ENCODE measurements at places on chromosomes 1 and 21. TPM values are rescaled to one million over a fixed set of nuclear protein-coding genes. Genes with fewer than 3 reads are reported as not detected.
A peak's percentile ranks its signal among the peaks of the same experiment; 100 is the strongest.

Gene MATN1
- not detected for total RNA-seq

Gene KHDRBS1
- total RNA-seq, result 39.2 TPM

Gene REG4
- total RNA-seq, result not detected

DNA sequence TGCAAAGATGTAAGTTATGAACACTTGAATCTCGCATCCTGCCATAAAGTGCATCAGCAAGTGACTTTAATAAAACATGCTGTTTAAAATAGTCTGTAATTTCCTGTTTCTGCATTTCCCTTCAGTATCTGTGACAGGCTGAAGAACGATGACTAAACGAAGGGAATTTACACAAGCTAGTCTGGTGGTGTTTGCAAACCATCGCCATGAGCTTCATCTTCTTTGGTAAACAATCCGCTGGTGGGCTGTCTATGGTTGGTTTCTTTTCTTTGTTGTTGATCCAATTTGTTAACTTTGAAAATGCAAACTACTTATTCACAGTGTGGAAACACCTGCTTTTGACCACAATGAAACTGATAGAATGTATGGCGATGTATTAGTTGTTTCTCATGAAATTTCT is 13.9 kb downstream of the SERTAD4 start:
- no peak overlapping the region for H3K27ac ChIP-seq
- no peak for DNase-seq
- H3K4me1 ChIP-seq, result peaks cover 6% of the 10 kb centered on the region
- no peak overlapping the region for H3K4me3 ChIP-seq
- no peaks in the 10 kb centered on the region for H3K36me3 ChIP-seq
- H3K27me3 ChIP-seq, result no peaks in the 10 kb centered on the region

DNA sequence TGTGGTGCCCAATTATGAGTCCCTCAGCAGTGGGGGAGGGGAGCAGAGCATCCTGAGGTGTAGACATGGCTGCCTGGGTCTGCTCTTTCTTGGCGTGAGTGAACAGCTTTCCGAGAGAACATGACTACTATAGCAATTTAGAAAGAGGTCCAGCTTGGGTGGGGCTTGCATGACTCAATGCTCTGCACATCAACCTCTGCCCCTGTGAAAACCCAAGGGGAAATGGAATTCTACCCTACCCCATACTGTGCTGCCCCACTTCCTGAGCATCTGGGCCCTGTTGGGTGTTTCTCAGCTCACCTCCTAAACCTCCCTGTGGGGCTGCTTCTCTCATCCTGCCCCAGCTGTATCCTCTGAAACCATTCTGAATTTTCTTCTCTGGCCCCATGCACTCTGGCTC is 8.2 kb upstream of the AZIN2 start:
- no peaks in the 10 kb centered on the region for H3K4me1 ChIP-seq
- H3K27ac ChIP-seq, result no peak overlapping the region
- no peak overlapping the region for H3K4me3 ChIP-seq
- H3K36me3 ChIP-seq, result no peaks in the 10 kb centered on the region

- peak overlapping the region; percentile 81 for H3K27ac ChIP-seq
- peak; percentile 46 for DNase-seq
- peak overlapping the region; percentile 85 for H3K4me3 ChIP-seq
- no peaks in the 10 kb centered on the region for H3K27me3 ChIP-seq
- H3K4me1 ChIP-seq, result peaks cover 19% of the 10 kb centered on the region
- H3K36me3 ChIP-seq, result no peaks in the 10 kb centered on the region
Measured at GRCh38 chr1:147669469-147670318, 630 bp downstream of the ACP6 start.

DNA sequence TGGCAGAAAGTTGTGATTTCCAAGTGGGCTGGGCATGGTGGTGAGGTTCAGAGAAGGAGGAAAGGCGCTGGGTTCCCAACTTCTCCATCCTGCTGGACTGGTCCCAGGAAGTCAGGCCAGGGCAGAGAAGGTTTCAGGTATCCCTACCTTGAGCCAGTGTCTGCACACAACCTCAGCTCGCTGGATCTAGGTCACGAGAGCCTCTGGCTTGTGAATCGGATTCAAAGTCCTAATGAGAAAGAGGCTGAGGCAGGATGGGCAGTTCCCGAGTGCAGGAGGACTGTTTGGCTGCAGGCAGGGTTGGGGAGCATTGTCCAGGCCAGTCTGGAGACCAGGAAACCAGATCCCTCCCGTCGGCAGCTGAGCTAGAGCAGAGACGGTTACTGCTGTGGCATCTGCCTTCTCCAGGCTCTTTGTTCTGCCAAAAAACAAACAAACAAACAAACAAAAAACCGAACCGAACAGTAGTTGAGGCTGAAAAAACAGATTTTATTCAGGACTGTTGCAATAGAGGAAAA is 19.5 kb upstream of the IGSF21 start:
- no peak for DNase-seq
- peaks cover 12% of the 10 kb centered on the region for H3K27me3 ChIP-seq
- H3K36me3 ChIP-seq, result no peaks in the 10 kb centered on the region
- H3K4me3 ChIP-seq, result no peak overlapping the region
- H3K27ac ChIP-seq, result no peak overlapping the region
- H3K4me1 ChIP-seq, result no peaks in the 10 kb centered on the region

DNA sequence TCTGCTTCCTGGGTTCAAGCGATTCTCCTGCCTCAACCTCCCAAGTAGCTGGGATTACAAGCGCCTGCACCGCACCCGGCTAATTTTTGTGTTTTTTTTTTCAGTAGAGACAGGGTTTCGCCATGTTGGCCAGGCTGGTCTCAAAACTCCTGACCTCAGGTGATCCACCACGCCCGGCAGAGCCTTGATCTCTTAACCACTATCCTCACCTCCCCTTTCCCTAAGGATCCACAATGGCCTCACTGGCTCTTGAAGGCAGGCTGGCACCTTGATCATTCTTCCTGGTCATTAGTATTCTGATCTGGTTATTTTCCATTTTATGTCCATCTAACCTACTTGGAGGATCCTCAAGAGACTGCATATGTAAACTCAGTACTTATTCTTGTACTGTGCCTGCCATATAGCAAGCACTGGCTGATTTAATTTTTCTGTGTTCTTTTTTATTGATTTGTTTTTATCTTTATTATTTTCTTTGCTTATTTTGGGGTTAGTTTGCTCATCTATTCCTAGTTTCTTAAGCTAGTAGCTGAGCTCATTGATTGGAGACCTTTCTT is 6.3 kb downstream of the RCC1 start:
- no peaks in the 10 kb centered on the region for H3K27me3 ChIP-seq
- H3K4me3 ChIP-seq, result no peak overlapping the region
- peaks cover 61% of the 10 kb centered on the region for H3K36me3 ChIP-seq
- no peak for DNase-seq

DNA sequence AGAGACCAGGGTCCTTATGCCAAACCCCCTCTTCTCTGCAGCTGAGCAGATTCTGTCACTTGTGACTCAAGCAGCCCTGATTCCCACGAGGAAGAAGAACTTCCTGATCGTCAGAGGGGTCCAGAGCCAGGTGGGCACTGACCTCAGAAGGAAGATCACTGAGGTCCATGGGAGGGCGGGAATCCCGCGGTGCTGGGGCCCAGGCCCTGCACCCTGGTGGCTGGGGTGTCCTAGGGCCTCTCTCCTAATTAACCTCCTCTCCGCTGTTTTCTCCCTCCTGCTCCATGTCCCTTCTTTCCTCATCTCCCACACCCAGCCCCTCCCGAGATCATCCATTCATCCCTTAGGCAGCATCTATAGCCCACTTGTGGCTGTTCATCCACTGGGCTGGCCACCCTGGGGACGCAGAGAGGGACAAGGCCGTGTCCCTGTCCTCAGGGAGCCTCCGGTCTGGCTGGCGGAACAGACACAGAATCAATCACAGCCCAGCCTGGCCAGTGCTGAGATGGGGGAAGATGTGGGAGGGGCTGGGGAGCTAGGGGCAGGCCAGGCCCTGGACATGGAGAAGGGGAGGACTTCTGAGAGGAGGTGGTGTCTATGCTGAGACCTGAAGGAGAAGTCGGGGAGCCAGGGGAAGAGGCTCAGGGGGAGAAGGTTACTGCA is 638.3 kb downstream of the MATN1 start:
- no peak overlapping the region for H3K27ac ChIP-seq

GRCh38 chr1:228487336-228488124 is at the start of gene RNF187:
Gene RNF187, plus strand, starts transcription at chr1:228487382.
- DNase-seq, result peak; percentile 77
- no peaks in the 10 kb centered on the region for H3K36me3 ChIP-seq
- peak within 1 kb of the TSS; percentile 96 for H3K27ac ChIP-seq
- H3K4me3 ChIP-seq, result peak within 1 kb of the TSS; percentile 98
- H3K4me1 ChIP-seq, result peaks cover 39% of the 10 kb centered on the region

- H3K4me1 ChIP-seq, result peaks cover 80% of the 10 kb centered on the region
- H3K36me3 ChIP-seq, result no peaks in the 10 kb centered on the region
Measured at GRCh38 chr1:27598902-27599528, 4.9 kb downstream of the AHDC1 start.

DNA sequence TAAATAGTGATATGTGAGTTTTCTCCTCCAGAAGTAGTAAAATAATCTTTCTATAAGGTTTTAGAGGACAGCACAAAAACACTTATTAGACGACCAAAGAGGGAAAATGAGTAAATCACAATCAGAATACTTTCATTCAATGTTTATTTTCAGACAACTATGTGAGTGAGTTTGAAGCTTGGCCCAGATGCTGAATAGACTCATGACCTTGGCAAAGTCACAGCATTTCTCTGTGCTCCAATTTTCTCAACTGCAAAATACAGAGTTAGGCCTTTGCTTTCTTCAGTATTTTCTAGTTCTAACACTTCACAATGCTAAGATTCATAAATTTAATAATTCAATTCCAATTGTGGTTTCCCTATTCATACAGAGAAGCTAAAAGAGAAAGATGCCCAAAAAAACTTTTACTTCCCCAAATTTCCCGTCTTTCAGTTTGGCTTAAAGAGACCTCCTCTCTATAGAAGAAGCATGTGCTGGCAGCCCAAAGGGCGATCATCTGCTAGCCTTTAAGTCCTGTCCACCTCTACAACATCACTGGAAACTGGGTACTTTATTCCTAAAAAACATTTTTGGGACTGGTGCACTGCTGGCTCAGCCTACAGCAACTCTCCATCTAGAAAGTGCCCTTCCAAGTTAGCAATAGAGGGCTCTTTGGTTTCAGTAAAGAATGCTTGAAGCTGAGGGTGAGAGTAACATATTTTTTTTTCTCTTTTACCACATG is 116.8 kb upstream of the GORAB start:
- peak; percentile 17 for DNase-seq
- H3K4me1 ChIP-seq, result no peaks in the 10 kb centered on the region
- no peaks in the 10 kb centered on the region for H3K27me3 ChIP-seq
- H3K4me3 ChIP-seq, result no peak overlapping the region

- DNase-seq, result no peak
- peaks cover 54% of the 10 kb centered on the region for H3K4me1 ChIP-seq
- H3K36me3 ChIP-seq, result no peaks in the 10 kb centered on the region
- H3K4me3 ChIP-seq, result no peak overlapping the region
- no peaks in the 10 kb centered on the region for H3K27me3 ChIP-seq
Measured at GRCh38 chr1:151370211-151370911, 2.1 kb downstream of the SELENBP1 start.

- peaks cover 11% of the 10 kb centered on the region for H3K4me1 ChIP-seq
- no peaks in the 10 kb centered on the region for H3K27me3 ChIP-seq
- DNase-seq, result no peak
- H3K36me3 ChIP-seq, result no peaks in the 10 kb centered on the region
- H3K4me3 ChIP-seq, result no peak overlapping the region
Measured at GRCh38 chr1:232484856-232485255, 145.1 kb downstream of the SIPA1L2 start.

DNA sequence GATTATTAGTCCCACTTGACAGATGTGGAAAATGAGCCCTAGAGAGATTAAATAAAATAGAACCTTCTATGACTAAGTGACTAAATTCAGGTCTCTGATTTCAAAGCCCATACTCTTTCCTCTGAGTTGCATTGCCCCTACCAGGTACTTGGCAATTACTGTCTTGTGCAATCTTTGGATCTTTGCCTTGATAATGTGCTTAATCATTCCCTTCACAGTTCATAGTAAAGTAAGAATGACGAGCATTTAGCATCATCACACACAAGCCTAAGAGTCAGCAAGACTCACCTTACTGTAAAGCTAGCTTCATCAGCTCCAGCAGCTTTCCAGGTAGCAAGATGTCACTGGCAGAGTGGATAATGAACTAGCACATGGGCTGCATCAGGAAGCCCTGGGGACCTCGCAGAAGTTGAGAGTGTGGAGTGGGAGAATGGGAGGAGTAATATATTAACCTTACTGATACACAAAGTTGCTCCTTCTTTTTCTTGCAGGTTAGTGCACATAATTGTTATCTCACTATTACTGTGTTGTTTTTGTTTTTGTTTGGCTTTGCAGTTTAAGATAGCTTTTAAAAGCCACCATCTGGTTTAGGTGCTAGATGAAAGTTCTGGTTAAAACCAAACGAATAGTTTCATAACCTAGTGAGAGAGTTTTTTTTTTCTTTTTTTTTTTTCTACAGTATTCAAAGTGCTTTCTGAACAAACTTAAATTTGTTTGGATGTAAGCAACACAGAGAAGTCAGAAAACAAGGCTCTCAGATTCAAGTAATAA is 71.8 kb downstream of the PBX1 start:
- peaks cover 57% of the 10 kb centered on the region for H3K4me1 ChIP-seq
- no peaks in the 10 kb centered on the region for H3K27me3 ChIP-seq
- H3K27ac ChIP-seq, result peak overlapping the region; percentile 84
- no peaks in the 10 kb centered on the region for H3K36me3 ChIP-seq

Data from gastrocnemius medialis (tissue), 4 donors.